HuH-7.5 (cell line): ENCODE measurements at places on chromosomes 2 and 18.

DNA sequence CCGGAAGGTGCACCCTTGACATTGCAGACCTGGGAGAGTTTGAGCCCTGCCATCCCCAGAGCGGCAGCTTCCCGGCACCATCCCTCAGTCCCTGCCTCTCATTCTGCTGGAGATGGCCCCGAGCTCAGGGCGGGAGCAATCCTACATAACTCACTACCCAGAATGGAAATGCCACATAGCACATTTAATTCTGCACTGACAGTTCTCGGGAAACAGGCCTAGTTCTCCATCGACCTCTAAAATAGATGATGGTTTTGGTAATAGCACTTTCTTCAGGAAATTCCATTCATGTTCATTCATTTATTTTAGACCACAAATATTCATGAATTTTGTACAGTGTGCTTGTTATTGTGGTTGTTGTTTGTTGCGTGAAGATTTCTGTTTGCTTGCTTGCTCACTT is 92.9 kb upstream of the SLC14A2 start:
- no peak for DNase-seq

DNA sequence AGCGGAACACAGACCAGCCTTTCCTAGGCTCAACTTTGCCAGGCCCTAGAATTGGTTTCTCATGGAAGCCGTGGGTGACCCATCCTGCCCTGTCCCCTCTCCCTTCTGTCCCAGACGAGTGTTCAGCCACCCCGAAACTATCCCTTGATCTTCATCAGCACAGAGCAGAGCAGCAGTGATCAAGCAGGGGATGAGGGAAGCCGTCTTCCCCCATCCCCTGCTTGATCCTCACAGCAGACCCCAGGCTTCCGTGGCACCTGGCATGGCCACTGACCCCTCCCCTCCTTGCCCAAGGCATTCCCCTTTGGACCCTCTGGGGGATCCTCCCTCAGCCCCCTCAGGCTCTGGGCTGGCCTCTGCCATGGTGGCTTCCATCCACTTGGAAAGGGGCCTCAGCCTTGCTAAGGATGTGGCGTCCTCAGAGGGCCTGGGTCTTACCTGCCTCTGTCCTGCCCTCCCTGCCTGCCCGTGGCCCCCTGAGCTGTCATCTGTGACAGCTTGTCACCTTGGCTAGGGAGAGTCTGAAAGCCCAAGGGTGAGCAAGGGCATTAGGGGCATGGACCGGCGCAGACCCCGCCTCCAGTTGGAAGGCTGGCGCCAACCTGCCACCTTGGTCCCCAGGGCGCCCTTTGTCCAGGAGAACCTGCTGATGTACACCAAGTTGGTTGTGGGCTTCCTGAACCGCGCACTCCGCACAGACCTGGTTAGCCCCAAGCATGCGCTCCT is 10.4 kb upstream of the CCDC74A start:
- no peak for DNase-seq

GRCh38 chr2:241468476-241468781 is 40.0 kb downstream of the STK25 start:
- DNase-seq, result no peak

GRCh38 chr2:73373344-73373743 is 12.3 kb upstream of the ALMS1 start:
- DNase-seq, result no peak

DNA sequence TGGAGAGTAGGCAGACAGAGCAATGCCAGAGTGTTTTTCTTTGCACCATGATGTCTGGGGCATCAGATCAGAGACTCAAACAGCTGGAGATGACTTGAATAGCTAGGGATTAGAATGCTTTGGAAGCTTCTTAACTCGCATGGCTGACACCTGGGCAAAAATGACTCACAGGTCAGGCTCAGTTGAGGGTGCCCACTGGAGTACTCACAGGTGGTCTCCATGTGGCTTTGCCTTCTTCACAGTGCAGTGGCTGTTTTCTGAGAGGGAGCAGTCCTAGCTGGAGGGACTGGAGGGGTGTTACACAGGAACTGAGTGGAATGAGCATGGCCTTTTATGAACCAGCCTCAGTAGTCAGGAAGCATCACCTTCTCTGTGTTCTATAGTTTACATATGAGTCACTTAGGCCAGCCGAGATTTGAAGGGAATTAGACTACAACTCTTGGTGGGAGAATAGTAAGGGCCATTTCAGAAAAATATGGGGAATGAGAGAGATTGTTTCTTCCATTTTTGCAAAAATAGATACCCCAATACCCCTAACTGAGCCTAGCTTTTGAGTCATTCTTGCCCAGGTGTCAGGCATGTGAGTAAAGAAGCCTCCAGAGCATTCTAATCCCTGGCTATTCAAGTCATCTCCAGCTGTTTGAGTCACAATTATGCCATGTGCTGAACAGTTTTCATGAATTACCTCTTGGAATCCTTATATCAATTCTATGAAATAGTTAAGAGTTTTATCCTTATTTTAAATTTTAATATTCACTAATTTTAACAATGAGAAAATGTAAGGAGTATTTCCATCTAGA is 7.1 kb upstream of the PPP1R1C start:
- DNase-seq, result no peak

GRCh38 chr2:128424406-128425171 is 105.9 kb upstream of the HS6ST1 start:
- no peak for DNase-seq

DNA sequence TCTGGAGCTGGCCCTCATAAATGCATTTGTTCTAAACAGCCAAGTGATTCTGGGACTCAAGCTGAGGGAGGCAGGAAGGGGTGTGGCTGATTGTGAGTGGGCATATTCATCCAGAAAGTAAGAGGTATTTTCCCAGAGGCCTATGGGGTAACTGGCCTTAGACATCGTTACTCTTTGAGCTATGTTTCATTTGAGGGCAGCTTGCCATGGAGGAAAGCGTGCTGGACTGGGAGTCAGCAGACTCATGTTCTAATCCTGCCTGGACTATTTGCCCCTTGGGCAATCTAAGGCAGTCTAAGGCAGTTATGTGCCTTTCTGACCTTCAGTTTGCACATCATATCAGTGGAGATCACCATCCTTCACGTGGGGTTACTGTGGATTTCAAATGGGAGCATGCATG is 93.5 kb upstream of the SLC14A2 start:
- no peak for DNase-seq

DNA sequence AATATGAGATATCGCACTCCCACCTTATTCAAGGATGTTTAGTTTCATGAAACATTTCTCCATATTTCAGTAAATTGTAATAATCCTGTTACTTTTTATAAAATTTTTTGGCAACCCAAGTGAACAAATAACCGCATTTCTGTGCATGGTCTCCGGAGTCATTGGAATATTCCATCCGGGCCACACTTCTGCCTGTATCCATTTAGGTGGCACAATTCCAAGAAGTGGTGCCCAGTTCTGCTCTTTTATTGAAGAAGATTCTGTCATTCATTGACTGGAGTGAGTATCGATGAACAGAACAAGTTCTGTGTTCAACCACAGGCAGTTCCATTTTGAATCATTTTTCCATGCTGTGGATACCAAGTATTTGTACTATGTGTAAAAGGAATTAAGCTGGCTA is 26.6 kb upstream of the ICOS start:
- DNase-seq, result no peak

DNA sequence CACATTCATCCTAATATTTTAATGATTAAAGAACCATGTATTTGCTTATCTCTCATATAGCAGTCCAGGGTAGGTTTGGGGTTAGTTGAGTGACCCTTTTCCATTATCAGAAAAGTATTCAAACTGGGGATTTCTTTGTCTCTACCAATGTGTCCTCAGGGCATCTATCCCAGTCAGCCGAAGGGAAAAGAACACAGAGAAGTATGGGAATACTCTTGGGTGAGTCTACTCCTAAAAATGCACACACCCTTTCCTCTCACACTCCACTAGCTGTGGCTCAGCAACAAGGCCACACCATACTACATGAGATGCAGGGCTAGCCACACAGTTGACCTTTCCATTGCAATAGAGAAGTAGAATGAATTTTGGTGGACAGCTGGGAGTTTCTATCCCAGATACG is 114.3 kb downstream of the NXPH2 start:
- no peak for DNase-seq

DNA sequence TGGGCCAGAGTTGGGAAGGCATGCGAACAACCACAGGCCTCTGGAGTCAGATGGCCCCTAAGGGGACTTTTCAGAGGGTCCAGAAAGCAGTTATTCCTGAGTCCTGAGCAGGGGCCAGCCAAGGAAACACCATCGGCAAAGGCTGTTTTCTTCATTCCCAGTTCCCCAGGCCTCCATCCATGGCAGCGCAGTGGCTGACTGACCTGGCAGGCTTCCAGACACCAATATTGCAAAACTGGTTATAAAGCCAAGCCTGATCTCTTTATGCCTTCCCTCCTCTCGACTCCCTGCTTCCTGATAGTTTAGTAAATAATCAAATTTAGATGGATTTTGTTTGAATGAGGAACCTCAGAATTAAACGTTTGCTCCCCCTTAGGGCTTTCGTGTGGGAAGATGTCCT is 133.4 kb upstream of the ITGA6 start:
- DNase-seq, result no peak

GRCh38 chr2:234955971-234956509 is 4.2 kb downstream of the SH3BP4 start:
- no peak for DNase-seq

GRCh38 chr2:240140920-240141319 is 462 bp upstream of the OTOS start:
- DNase-seq, result no peak

DNA sequence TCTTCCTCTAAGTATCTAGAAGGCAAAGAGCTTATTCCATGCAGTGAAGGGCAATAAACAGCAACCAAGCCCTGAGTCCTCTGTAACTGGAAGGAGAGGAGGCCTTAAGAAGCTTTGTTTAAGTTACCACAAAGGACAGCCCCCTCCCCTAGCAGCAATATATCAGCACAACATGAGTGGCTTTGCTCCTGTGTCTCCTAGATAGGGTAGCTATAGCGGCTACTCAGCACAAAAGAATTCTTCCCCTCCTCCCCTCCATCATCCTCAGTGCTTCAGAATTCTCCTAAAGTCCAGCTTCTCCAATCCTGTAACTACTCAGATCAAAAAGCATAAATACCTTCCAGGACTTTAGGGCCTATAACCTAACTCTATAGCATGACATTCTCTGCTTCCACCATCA is 16.5 kb downstream of the SUMO1 start:
- no peak for DNase-seq

DNA sequence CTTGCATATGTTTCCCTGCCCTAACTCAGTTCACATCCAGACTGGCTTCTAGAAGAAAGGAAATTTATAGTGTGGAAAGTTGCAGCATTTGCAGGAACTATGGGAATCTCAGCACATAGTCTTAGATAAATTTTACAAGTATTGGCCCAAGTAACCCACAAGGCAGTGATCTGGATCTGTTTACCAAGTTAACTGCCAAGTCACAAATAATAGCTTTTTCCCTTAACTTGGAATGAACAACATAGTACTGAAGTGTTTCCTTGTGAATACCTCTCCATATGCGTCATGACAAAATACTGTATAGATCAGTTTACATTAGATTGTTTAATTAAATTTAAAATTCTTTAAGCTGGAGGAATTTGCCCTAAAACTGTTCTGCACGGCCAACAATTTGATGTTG is 255.8 kb upstream of the EPAS1 start:
- no peak for DNase-seq

DNA sequence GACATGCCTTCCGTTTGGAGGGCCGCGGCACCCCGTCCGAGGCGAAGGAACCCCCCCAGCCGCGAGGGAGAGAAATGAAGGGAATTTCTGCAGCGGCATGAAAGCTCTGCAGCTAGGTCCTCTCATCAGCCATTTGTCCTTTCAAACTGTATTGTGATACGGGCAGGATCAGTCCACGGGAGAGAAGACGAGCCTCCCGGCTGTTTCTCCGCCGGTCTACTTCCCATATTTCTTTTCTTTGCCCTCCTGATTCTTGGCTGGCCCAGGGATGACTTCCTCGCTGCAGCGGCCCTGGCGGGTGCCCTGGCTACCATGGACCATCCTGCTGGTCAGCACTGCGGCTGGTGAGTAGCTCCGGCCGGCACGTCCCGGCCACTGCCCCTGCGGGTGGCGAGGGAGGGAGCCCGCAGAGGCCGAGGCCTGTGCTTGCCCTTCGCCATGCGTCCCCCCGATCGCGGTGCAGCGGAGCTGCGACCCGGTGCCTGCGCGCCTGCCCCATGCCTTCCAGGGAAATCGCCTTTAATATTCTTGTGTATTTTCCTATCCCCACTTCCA is 1.2 kb downstream of the BMPR2 start:
- peak; percentile 16 for DNase-seq

- DNase-seq, result no peak
These were observed 5.7 kb upstream of the KRCC1 start for GRCh38 chr2:88061295-88061694.

- DNase-seq, result no peak
These were observed 27.9 kb downstream of the GPR45 start for GRCh38 chr2:105269426-105269825.

GRCh38 chr2:127437781-127438726 is 19.8 kb downstream of the PROC start:
- DNase-seq, result peak; percentile 62

DNA sequence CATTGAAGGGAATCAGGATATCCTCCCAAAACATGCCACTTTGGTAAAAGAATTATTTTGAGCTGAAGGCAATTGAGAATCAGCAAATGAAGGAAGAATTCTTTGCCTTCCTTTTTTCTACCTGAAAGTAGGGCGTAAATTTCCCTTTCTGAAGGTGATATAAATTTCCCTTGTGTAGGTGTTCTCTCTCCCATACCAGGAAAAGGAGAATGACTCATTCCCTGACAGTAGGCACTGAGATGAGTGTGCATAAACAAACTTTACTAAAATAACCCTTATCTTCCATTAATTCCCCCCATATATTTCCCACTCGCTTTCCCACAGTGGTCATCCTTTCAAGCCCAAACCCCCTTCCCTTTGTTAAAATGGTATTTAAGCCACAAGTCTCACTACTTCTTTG is 1339.0 kb downstream of the LRP1B start:
- DNase-seq, result no peak

DNA sequence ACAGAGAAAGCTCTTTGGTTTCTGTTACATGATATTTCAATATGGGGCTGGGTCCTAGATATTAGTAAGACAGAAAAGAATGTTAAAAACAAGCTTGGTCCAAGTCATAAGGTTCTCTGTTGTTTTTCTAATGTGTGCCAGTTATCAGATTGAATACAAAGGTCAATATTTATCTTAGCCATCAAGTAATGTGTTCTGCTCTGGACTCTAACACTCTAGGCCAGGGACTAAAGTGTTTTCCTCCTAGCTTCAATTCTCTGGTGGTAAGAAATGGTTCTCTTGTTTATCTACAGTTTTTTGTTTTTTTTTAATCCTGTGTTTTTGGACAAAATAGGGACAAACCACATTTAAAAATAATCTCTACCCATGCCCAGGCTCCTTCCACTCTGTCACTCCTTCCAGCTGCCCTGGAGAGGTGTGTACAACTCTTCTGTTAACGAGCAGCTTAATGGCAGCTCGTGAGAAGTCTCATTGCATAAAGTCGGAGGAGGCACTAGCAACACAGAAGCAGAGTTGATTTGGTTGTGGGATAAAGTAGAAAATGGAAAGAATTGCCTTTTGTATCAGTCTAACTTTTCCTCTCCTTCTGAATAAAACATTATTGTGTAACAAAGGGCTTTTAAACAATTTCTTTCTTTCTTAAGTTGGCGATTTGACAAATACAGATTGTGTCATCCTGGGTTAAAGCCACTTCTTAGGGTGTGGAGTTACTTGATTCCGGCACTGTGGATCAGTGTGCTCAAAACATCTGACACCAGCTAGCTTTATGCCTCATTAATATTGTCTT is 8.0 kb upstream of the SESTD1 start:
- DNase-seq, result no peak

GRCh38 chr2:71858071-71858470 is 289.6 kb downstream of the CYP26B1 start:
- no peak for DNase-seq
